Hematopoietic multipotent progenitor cell treated with erythropoietin and hydrocortisone succinate and interleukin-3 and kit ligand, for 15 days (in vitro differentiated cells): ENCODE measurements at places on chromosomes 6 and 20.

- DNase-seq, result no peak
Observed at GRCh38 chr6:112177092-112177491, 77.3 kb downstream of the LAMA4 start.

GRCh38 chr20:63124782-63125580 is 91.0 kb downstream of the YTHDF1 start:
- no peak for DNase-seq

DNA sequence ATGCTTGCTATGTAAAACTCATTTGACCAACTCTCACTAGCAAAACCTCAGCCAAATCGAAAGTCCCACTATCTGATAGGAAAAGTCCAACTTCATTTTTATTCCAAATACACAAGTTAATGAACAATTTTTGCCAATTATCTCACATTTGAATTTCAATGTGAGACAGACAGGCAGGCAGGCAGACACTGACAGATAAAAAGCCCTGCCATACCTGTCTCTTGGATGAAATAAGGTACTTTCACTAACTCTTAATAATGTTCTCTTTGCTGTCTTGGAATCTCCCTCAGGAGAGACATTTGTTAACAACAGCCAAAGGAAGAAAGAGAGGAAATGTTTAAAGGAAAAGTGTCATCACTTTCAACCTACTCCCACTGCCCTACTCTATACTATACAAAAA is 82.0 kb downstream of the RNGTT start:
- DNase-seq, result no peak

- no peak for DNase-seq
Observed at GRCh38 chr6:144331491-144331969, 46.4 kb downstream of the UTRN start.

- DNase-seq, result no peak
Observed at GRCh38 chr20:51067792-51068191, 44.9 kb upstream of the KCNG1 start.

GRCh38 chr20:17752459-17752858 is 52.7 kb downstream of the BANF2 start:
- DNase-seq, result no peak

- no peak for DNase-seq
Observed at GRCh38 chr6:118677193-118677592, 25.8 kb upstream of the CEP85L start.

DNA sequence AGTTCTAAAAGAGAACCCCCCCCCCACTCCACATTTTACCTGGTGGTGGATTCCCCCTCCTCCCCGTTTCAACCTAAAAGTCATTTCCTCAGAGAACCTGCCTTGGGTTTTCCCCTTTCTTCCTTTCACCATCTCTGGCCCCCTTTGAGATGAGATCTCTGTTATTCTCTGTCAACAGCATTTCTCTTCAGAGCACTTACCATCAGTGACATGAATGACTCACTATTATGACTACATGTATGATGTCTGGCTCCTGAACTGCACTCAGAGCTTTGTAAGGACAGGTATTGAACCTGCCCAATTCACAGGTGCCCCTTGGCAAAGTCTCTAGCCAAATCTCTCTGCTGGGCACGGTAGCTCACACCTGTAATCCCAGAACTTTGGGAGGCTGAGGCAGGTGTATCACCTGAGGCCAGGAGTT is 61.4 kb upstream of the JARID2 start:
- DNase-seq, result no peak

GRCh38 chr20:46396052-46396740 is 10.2 kb downstream of the ELMO2 start:
- DNase-seq, result no peak

GRCh38 chr20:31536575-31536974 is 22.3 kb downstream of the HM13 start:
- DNase-seq, result no peak
